ENCODE measurements at places on chromosomes 16 and 17.

GRCh38 chr17:78844301-78845005 is 3.8 kb upstream of the USP36 start:
- DNase-seq = no peak

GRCh38 chr16:88616320-88616719 is 22.1 kb upstream of the IL17C start:
- DNase-seq = no peak

DNA sequence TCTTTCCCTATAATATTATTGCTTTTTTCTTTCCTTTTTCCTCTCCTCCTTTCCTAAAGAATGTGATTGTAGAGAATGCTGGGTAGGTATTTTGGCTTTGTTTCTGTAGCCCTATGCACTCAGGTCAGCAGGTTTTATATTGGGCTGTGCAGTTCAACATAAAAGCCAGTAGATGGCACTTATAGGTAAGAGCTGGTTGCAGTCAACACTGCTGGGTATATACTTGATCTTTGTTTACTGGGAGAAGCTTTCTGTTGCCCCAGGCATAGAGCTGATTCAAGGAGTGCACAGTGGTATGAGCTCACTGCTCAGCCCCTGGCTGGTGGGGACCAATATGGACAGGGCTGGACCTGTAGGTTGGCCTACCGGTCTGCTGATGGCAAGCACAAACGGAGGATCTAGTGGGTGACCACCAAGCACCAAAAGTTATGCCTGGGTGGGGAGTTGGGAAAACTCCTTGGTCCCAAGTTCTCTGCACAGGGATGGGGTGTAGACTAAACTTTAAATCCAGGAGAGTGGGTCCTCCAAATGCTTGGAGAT is 378.9 kb downstream of the PMP22 start:
- DNase-seq = no peak

GRCh38 chr17:31835984-31836383 is 23.1 kb downstream of the COPRS start:
- no peak for DNase-seq

DNA sequence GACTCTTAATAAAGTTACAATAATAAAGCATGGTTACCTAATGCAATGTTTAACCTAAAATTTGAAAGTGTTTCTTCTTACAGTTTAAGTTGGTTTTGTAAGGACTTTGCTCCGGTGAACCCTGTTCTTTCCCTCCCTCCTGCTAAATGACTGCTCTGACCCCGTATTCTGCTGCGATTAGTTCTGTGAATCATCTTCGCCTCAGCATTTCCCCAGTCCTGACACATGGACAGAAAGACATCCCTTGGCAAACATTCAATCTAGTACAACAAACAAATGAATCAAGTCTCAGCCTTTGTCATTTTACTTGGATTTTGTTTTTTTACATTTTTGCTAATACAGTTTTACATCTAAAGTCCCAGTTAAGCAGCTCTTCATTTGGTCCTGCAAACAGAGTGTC is 15.4 kb downstream of the KCNJ2 start:
- no peak for DNase-seq

- no peak for DNase-seq
These were observed 40.3 kb downstream of the NDE1 start for GRCh38 chr16:15690296-15690695.

GRCh38 chr17:55648086-55648485 is 74.6 kb downstream of the TMEM100 start:
- no peak for DNase-seq

DNA sequence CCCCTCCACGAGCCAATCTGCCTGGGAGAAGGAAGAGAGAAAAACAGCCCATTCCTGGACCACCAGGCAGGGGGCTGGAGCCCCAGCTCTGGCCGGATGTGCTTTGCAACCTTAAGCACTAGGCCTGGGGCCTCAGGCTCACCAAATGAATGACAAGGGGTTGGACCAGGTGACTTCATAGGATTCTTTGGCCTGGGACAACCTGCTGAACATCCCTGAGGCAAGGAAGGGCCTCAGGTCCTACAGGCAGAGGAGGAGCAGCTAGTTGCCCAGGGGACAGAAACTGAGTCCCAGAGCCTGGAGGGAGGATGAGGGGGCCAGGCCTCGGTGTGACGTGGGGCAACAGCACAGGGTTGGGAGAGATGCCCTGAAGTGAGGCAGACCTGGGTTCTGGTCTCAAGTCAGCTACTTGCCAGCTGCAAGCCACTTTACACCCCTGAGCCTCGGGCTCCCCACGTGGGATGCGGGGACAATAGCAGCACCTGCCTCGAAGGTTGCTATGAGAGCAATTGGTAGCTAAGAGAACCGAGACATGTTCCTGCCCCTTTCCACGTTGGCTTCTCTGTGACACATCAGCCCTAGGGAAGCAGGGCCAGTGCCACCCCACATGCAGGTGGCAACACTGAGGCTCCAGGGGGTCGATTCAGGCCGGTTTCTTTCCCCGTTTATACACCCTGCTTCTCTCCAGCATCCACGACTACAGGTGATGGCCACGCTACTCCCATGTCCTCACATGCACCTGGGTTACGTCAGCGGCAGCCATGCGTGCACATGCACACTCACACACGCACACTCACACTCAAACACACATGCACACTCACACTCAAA is 42.6 kb downstream of the CFAP20 start:
- DNase-seq = no peak

- DNase-seq = no peak
These were observed 30.6 kb downstream of the TNFRSF13B start for GRCh38 chr17:16941072-16942036.

DNA sequence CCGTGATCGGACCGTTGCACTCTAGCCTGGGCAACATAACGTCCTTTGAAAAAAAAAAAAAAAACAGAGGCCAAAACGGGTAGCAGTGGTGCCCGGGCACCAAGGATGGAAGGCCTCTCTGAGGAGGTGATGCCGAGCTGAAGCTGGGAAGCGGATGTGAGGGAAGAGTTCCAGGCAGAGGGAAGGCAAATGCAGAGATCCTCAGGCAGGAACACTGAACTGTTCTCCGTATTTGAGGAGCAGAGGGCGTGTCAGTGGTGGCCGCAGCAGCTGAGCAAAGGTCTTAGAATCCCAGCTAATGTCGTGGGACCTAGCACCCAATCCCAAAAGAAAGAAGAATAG is 656 bp upstream of the KCTD13 start:
- no peak for DNase-seq

DNA sequence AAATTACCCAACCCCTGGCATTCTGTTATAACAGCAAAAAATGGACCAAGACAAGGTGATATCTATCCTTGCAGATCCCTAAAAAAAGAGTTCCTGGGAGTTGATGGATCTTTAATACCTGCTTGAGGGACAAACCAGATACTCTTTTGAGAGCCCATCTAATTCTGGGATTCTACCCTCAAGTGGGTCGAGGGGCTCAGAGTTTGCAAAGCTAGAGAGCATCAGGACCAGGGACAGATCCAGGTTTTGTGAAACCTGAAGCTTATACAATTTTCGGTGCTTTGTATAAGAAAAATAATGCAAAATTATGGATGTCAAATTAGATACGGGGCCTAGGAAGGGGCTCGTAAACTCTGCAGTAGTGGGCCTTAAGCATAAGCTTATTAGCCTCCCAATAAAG is 130.5 kb upstream of the CRHR1 start:
- DNase-seq = no peak

- no peak for DNase-seq
These were observed 602.0 kb upstream of the C16orf82 start for GRCh38 chr16:26464576-26465266.

Data from stimulated activated CD8-positive, alpha-beta memory T cell treated with anti-CD3 and anti-CD28 coated beads, Interleukin-12 subunit alpha, Interleukin-12 subunit beta, amount 100 ng/mL, for 4 hours (primary cell).